NCI-H2081 (cell line): ENCODE measurements at places on chromosomes 2 and 18.

- no peak for DNase-seq
Measured at GRCh38 chr2:72182547-72182946, 34.9 kb upstream of the CYP26B1 start.

GRCh38 chr2:235458839-235459273, 35.0 kb upstream of the AGAP1 start:
- no peak for DNase-seq

DNA sequence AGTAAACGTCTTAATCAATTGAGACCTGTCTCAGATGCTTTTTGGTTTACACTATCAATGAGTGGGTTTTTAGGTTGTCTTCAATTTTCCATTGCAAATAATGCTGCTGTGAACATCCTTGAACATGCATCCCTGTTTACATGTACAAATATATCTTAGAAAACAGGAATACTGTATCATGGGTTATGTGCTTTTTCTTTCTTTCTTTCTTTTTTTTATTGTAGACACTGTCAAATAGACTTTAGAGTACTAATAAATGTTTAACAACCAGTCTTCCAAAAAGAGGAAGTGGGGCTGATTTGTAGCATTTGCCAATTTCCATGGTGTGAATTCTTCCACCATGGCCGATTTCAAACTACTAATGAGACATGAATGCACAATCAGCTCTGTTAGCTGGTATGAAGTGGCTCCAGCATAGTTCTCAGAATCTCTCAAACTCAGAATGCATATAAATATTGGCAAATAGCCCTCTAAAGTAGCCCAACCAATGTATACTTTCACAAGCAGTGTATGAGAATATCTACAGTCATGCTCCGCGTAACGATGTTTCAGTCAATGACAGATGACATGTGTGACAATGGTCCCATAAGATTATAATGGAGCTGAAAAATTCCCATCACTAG, 50.3 kb upstream of the B3GNT2 start:
- DNase-seq: no peak

DNA sequence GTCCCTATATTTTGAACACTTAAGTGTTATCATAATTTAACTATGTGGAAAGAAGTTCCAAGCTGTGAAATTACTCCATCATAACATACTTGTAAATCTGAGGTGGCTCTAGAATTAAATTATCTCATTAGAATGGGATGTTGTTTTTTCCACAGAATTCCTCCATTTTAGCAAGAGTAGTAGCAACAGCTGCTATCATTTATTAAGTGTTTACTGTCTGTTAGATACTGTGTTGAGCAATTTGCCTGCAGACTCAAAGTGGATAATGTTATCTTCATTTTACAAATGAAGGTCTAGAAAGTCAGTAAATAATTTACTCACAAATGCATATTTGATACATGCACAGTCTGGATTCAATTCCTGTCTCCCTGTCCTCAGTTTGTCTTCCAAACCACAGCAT, 504.8 kb upstream of the NRP2 start:
- DNase-seq: no peak

DNA sequence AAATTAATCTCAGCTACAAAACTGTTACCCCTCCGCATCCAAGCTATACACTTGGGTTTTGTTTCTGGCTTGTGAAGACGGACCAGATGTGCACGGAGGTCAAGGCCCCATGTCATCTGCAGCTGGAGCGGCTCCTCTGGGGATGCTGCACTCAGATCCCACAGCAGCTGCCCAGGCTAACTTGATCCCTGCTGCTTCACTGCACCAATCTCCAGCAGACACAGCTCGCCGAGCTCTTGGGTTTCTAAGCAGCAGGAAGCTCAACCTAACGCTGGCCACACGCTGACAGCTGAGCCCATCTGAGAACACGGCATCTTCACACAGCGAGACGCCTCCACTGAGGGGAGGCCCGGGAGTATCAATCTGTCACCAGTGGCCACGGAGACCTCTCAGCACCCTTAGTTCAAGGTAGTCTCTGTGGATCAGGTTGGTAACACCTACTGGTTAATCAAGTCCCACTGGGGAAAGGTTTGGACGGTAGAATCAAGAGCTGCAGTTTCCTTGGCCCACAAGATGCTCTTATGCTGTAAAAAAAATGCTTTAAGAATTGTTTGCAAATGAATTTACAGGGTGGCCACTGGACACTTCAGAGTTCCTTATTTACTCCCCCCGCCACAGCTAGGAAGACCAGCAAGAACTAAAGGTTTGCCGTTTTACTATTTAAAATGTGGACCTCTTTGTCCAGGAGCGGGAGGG, 67.5 kb downstream of the EMILIN2 start:
- no peak for DNase-seq

DNA sequence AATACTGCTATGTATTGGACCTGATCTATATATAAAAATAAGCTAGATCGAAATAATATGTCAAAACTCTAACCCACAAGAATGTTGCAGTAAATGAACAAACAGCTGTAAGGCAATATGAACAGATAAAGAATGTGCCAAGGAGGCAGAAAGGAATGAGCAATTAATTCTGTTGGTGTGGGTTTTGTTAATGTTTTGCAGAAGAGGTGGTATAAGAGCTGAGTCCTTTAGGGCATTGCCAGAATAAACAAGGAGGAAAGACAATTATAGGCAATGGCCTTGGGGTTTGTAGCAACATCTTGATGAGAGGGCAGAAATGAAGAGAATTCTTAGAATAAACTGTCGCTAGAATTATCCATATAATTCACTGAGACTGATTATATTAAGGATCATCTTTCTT, 240.9 kb upstream of the GULP1 start:
- no peak for DNase-seq

- no peak for DNase-seq
Measured at GRCh38 chr2:171836146-171836910, 57.7 kb downstream of the SLC25A12 start.

- no peak for DNase-seq
Measured at GRCh38 chr18:25825056-25825455, 265.4 kb downstream of the SS18 start.

GRCh38 chr2:222708274-222708710, 36.8 kb downstream of the MOGAT1 start:
- DNase-seq: peak; percentile 60

DNA sequence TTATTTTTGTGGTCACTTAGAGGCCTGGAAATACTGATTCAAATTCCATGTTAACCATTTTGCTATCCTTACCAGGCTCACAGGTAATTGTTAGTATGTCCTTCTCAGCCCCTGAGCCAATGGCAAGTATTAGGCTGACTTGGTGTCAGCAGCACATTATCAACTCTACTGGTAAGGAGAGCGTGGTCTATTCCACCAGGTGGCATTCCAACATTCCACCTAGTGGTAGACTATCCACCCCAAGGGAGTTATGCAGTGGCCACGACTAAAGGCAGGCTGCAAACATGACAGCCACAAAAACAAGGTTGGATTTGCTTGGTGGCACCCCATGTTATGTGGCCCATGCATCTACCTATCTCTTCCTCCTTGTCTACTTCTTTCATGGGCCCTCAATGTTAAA, 31.8 kb upstream of the GCC2 start:
- no peak for DNase-seq

- no peak for DNase-seq
Measured at GRCh38 chr18:3346487-3346886, 84.6 kb downstream of the MYL12B start.

GRCh38 chr2:232835687-232836208, 34.3 kb upstream of the SNORC start:
- no peak for DNase-seq

- no peak for DNase-seq
Measured at GRCh38 chr2:16655905-16656642, 9.6 kb downstream of the CYRIA start.

- no peak for DNase-seq
Measured at GRCh38 chr18:36675542-36675941, 153.3 kb downstream of the TPGS2 start.

- no peak for DNase-seq
Measured at GRCh38 chr2:10781746-10782145, 30.8 kb downstream of the PDIA6 start.

DNA sequence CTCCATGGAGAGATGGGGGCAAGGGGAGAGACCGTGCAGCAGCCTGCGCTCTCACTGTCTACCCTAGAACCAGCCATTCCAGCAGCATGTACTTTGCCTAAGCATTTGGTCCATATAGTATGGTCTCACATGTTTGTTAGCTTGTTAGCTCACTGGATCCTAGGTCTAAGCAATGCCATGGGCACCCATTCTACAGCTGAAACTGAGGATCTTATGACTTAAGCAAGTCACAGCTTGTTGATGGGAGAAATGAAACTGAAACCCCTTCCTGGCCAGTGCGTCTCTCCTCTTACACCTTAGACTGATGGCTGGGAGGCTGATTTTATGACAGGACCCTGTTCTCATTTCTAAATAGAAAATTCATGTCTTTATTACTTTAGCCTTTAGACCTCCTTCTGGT, 90.1 kb downstream of the EPAS1 start:
- no peak for DNase-seq

DNA sequence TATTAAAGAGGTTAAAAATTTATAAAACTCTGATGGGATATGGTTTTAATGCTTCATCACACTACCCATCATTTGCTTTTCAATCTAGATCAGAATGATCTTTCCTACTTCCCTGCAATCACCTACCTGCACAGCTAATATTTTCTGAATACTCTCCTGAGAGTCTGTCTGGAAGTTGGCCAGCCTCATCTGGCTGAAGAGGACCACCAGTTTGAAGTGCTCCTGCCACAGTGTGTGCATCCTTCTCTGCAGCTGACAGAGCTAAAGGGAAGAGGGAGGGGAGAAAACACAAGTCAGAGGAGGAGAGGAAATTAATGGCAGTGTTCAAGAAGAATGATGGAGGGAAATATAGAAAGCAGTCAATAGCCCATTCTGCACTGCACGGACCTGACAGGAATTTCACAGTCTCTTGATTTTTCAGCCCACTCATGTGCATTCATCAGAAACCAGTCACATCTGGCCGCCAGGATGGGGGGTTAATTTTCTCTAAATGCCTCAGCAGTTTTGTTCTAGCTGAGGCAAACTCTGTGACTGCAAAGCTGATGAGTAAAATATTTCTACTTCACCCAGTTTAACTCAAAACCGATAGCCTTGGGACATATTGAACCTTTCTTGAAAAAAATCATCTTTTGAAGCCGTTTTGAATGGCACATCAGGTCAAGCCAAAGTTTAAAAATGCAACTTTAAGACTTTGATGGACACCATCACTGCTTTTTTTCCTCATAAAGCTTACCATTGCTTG, 201.8 kb upstream of the KLHL14 start:
- DNase-seq: no peak

DNA sequence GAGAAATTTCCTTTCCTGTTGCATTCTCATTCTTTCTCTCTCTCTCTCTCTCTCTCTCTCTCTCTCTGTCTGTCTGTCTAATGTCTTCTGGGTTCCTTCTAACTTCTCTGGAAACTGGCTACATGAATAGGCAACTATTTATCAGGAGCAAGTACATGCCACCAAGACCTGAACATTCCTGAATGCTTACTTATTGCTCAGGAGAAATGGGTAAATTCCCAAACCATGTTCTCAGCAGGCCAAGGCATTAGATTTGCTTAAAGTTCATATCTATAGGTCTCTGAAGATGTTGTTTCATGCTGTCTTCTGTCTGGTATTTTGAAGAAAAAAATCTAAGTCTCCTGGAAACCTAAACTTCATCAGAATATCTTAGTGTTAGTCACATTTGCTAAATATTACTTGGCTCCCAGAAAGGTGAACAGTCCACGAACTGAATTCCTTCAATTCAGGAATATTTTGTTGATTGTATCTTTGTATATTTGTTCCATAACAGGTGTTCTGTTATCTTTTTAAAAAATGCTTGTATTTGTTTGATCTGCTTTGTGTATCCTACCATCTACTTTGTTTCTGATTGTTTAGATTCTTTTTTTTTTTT, 77.2 kb upstream of the FIGN start:
- DNase-seq: no peak

- no peak for DNase-seq
Measured at GRCh38 chr2:152682663-152683062, 34.6 kb downstream of the PRPF40A start.

- DNase-seq: no peak
Measured at GRCh38 chr2:173667014-173667413, 298.2 kb downstream of the SP3 start.

DNA sequence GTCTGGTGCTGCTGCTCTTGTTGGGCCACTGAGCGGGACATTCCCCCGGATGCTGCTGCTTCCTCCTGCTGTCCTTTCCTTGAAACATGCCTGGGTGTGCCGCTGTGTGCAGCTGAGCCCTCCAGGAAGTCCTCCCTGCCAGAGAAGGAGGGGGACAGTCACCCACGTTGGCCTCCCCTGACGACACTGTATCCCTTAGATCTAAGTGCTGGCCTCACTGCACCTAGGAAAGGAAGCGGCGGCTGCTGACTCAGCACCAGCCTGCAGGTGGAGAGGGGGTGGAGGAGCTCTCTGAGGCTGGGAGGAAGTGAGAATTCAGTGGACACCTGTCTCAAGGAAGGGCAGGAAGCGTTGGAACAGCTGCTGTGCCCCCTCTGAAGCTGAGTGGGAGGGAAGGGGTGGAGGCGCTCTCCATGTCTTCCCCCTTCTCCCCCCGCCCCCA, 239.8 kb downstream of the HAUS1 start:
- DNase-seq: peak; percentile 73

GRCh38 chr2:181334158-181334826, 122.9 kb upstream of the ITGA4 start:
- no peak for DNase-seq

DNA sequence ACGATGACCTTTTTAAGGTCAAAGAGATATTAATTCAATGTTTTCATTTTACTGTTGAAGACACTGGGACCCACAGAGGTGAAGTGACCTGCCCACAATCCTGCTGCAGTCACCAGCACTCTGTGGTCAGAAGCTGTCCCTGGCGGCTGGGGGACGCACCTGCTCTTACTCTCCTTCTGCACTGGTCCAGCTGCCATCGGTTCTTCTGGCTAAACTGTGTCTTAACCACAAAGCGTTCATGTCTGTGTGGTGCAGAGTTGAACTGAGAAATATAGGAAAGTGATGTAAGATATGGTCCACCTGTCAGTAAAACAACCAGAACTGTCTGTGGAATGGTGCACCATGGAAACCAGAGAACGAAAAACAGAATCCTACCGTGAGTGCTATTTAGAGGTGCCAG, 44.9 kb upstream of the SMIM21 start:
- DNase-seq: no peak

DNA sequence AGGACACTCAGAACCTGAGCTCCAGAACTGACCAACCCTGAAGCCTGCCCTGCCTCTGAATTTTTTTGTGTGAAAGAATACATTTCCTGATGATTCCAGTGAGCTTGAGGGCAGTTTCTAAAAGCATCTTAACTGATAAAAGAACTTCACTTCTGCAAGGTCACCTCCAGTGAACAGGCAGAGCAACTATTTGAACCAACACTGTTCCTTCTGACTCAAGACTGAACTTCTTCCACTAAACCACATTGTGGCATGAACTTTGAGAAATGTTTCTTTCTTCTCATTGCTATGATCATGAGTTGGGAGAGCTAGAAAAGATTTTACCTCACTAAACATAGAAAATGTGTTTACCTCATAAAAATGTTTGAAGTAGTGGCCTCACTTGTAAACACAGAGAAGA, 83.8 kb upstream of the SERTAD2 start:
- DNase-seq: no peak
